Foreskin keratinocyte (primary cell): ENCODE measurements at places on chromosomes 13 and 19.
A peak's percentile ranks its signal among the peaks of the same experiment; 100 is the strongest.

DNA sequence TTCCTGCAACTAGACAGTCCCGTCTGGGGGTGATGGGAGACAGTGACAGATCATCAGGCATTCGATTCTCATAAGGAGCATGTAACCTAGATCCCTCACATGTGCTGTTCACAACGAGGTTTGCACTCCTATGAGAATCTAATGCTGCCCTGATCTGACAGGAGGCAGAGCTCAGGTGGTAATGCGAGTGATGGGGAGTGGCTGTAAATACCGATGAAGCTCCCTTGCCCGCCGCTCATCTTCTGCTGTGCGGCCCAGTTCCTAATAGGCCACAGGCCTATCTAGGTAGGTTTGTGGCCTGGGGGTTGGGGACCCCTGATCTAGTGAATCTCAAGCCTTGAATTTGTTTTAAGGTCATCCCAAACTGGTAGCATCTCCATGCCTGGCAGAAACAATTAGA is 27.3 kb upstream of the FAM124A start:
- no peak for DNase-seq

GRCh38 chr19:34386645-34387445 is 17.4 kb upstream of the PDCD2L start:
- no peak for DNase-seq

DNA sequence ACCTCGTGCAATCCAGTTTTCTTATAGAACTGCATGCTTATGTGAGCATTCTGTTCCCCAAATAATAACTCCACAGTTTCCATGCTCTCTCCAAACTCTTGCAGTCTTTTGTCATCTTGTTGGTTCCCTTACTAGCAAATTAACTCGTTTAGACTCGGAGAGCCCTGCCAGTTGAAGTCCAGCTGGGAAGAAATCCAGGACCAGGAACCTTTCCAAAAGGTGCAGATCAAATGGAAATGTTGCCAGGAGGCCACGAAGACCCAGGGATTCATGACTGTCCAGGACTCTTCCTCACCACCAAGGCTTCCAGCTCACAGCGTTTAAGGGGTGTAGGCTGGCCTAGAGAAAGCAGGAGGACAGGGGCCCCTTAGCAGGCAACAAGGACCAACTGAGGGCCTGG is 2.1 kb upstream of the TDRD12 start:
- no peak for DNase-seq

DNA sequence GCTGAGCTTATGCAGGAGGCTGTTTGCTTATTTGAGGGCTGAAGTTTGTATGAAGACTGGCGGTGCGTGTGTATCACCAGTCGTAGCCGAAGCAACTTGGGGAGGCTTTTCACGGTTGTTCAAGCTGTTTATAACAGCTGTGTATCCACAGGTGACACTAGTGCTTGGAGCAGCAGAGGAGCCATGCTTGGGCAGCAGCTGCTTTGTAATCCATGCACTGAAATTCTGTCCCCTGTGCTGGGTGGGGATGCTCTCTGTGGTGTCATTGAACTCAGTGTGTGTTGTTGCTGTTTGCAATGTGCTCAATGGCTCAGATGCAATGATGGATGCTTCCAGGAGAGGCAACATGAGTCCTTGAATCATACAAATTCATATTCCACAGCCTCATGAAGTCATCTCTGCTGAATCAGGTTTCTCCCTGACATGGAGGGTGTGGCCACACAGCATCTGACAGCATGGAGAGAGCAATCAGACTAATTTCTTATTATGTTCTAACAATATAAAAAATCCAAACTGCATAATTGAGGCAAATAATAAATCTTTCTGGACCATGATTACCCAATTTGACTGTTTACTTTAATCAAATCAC is 18.8 kb upstream of the GTF3A start:
- no peak for DNase-seq

- DNase-seq, result no peak
Measured at GRCh38 chr19:47485210-47485609, 1.2 kb upstream of the KPTN start.

DNA sequence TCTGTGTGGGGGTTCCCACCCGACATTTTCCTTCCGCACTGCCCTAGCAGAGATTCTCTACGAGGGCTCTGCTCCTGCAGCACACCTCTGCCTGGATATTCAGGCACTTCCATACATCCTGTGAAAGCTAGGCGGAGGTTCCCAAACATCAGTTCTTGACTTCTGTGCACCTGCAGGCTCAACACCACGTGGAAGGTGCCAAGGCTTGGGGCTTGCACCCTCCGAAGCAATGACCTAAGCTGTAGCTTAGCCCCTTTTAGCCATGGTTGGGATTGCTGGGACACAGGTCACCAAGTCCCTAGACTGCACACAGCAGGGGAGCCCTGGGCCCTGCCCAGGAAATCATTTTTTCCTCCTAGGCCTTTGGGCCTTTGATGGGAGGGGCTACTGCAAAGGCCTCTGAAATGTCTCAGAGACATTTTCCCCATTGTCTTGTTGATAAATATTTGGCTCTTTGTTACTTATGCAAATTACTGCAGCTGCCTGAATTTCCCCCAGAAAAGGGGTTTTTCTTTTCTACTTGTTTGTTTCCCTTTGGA is 1004.8 kb downstream of the OLFM4 start:
- no peak for DNase-seq

DNA sequence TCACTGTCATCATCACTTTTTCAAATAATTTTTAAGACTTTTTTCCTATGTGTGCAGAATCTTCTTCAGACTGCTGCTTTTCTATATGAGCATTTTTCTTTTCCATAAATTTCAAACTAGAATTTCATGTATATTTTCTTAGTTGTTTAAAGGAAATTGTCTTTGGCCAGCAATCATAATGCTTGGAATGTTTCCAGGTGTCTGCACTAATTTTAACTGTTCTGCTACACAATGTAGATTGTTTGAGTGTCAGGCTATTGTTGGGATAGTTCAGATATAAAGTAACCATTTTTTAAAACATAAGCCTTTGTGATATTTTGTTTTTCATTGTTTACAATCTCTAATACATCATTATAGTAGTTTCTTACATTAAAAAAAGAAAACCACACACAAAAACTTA is 1418.5 kb downstream of the EFNB2 start:
- DNase-seq, result no peak

- no peak for DNase-seq
Measured at GRCh38 chr19:33818411-33818810, 21.7 kb downstream of the KCTD15 start.

DNA sequence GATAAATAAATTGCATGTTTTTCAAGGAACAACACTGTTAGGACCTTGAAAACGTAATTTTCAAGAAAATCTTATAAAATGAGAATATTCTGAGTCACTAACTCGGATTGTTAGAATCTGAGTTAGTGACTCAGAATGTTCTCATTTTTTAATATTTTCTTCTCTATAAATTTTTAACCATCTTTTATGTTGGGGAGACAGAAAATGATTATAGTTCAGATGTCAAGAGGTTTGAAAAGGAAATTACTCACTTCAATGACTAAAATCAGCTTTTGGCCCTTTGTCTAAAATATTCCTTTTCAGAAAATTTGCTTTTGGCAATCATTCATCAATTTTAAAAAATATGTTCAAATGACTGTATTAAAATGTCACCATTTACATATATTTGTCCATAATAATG is 264.2 kb upstream of the EDNRB start:
- no peak for DNase-seq

DNA sequence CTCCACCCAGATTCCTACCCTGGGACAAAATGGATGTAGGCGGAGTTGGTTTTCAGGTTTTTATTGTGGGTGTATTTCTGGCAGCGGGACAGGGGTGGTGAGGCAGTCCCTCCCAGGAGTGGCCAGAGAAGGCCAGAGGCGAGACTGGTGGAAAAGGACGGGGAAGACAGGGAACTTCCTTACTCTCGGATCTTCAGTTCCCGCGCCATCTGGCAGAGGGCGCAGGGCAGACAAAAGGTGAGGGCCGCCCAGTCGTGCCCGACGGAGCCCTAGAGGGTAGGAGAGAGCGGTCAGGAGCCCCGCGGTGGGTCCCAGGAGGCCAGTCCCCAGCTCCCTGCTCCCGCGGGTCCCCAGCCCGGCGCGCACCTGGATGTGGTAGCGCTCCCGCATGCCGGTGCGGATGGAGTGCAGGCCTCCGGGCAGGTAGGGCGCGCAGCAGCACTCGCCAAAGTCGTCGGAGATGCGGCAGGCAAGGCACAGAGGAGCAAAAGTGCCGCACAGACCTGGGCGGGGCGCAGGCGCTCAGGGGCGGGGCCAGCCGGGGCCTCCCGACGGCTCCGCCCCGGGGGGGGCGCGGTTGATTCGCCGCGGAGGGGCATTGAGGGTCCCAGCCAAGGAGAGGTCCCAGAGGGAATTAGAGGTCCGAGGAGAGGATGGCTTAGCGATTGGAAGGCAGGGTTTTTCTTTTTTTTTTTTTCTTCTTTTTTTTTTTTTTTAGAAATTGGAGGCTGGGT is 3.0 kb downstream of the CNFN start:
- peak; percentile 77 for DNase-seq

- DNase-seq, result no peak
Measured at GRCh38 chr19:6217752-6218334, 61.9 kb downstream of the MLLT1 start.

DNA sequence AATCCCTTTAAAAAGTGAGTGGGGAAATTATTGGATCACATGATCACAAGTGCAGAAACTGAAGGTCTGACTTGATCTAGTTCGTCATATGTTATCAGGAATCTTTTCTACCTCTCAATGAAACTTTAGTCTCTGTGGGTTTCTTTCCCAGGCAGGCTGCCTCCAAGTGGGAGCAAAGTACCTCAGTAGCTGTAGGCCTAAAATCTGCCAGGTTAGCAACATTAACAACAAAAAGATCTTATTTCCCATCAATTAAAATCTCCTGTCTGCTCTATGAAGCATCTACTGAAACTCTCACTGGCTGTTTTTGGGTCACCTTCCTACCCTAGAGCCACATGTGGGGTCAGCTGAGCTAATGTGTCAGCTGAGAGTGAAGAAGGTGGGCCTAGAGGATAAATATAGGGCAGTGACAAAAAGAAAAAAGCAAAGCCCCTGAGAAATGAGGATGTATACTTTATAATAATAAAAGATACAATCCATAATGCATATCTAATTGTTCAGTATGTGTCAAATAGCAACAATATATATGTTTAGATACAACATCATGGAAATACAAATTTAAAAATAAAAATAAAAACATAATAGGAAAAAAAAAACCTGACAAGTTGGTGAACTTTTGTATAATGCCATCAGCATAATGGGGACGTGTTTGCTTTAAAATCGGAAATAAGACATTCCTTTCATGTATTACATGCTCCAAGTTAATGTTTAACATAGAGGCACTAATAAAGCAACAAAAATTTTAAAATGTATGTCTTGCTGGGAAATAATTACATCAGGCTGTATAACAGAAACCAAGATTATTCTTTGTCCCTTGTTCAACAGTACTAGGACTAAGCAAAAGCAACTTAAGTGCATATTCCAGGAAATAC is 141.1 kb downstream of the GPC5 start:
- no peak for DNase-seq

- DNase-seq, result no peak
Measured at GRCh38 chr13:27489456-27489855, 39.1 kb upstream of the MTIF3 start.

DNA sequence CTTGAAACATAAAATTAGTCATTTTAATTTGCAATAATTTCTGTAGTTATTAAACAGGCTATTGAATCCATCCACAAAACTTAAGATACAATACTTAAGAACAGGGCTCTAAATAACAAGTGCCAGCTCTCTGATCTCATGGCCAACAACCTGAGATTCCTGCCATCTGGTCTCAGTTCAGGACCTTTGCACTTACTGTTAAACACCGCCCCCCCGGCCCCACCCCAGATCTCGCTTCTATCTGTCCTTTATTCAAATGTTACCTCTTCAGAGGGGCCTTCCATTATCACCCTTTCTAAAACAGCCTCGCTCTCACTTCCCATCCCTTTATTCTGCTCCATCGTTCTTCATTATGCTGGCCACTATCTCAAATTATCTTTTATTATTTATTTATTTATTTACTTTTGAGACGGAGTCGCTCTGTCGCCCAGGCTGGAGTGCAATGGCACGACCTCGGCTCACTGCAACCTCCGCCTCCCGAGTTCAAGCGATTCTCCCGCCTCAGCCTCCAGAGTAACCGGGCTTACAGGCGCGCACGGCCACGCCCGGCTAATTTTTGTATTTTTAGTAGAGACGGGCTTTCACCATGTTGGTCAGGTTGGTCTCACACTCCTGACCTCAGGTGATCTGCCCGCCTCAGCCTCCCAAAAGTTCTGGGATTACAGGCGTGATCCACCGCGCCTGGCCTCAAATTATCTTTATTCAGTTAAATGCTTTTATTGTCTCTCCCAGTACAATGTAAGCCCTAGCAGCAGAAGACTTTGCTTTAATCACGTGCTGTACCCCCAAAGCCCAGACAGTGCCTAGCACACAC is 838 bp upstream of the SNRNP70 start:
- no peak for DNase-seq

DNA sequence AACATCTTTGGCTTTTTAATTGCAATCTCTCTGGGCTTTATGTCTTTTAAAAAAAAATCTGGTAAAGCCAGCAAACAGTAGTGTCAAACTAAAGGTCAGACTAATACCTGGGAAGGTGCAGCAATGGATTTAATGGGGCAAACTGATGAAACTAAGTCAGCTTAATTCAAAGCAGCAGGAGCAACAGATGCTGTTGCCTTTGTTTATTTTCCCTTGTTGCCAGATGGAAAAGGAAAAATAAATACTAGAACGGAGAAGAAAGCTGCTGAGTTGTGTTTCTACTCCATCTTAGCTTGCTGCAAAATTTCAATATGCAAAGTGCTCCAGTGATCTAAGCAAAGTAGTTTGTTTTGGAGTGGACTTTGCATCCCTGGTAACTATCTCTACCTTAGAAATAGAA is 1097.8 kb downstream of the PCDH17 start:
- no peak for DNase-seq
